Urothelium cell line (cell line): ENCODE measurements at places on chromosomes 5 and 9.
A peak's percentile ranks its signal among the peaks of the same experiment; 100 is the strongest.

- DNase-seq = no peak
Observed at GRCh38 chr5:14458414-14458813, 123.2 kb upstream of the OTULINL start.

GRCh38 chr5:17096952-17097695 lies 120.3 kb upstream of the BASP1 start:
- no peak for DNase-seq

DNA sequence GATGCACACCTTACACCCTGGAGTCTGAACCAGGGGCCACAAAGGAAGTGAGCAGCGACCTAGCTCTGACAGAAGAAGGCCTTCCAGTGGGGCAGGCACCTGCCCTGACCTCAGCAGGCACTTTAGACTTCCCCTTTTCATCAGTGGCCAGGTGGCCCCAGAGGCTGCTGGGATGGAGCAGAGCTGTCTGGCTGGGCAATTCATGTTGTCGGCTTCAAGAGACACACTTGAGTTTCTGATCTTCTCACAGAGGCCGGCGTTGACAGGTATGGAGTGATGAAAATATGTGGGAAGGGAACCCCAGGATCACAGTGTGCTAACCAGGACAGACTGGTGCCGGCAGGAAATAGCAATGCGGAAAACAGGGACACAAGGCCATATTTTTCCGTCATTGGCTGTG lies 375.5 kb downstream of the CTNND2 start:
- DNase-seq = no peak

DNA sequence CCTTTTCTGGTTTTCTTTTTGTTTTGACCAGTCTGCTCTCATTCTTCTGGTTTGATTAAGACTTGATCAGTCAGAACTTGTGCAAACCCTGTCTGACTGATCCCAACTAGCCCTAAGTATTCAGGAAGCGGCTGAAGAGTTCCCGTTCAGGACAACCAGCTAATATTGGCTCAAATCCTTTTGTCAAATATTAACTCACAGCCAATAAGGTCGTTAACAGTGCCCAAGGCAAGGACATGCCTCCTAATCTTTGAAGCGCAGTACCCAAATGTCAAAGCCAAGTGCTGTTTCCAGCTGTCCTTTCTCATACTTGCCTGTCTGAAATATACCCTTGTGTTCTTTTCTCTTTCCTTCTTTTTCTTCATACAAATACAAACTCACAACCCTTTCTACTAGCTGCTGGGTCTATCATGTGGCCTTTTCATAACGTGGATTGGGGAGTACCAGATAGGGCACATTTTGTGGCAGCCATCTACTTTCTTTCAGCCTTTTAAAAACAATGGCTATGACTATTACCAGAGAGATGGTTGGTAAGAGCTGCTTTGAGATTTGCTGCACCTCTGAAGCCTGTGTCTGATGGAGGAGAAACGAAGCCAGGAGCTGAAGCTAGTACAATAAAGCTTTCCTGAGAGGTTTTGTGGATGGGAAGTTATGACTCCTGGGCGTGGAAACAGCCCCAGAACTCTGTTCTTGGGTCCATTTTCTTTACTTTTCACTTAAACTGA lies 266.4 kb upstream of the ZNF608 start:
- DNase-seq = no peak

DNA sequence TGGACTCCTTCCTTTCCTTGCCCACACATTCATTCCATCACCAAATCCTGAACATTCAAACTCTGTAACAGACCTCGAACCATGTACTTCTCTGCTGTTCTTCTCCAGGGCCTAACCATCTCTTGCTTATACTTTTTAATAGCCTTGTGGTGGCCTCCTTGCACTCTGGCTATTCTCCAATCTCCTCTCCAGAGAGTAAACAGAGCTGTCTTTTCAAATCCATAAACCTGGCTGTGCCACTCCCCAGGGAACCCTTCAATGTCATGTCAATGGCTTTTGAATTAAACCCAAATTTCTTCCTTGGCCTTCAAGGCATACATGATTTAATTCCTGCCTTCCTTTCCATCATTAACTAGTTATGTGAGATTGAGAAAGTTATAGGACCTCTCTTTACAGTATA lies 277.6 kb upstream of the EFNA5 start:
- no peak for DNase-seq

GRCh38 chr9:87445646-87446045 lies 52.0 kb upstream of the DAPK1 start:
- peak; percentile 55 for DNase-seq

DNA sequence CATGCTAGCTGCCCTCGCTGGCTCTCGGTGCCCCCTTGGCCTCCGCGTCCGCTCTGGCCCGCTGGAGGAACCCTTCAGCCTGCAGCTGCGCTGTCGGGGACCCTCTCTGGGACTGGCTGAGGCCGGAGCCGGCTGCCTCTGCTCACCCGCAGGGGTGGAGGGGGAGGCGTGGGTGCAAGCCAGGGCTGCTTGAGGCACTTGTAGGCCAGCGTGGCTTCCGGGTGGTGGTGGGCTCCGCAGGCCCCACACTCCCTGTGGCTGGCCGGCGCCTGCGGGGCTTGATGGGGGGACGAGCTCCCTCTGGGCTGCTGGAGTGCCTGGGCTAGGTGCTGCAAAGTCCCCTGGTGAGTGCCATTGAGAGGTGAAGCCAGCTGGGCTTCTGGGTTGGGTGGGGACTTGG lies 429.6 kb downstream of the LRRC70 start:
- DNase-seq = no peak

- DNase-seq = no peak
Observed at GRCh38 chr5:14006823-14007520, 62.5 kb upstream of the DNAH5 start.

GRCh38 chr5:3662344-3662743 lies 66.7 kb downstream of the IRX1 start:
- DNase-seq = no peak

DNA sequence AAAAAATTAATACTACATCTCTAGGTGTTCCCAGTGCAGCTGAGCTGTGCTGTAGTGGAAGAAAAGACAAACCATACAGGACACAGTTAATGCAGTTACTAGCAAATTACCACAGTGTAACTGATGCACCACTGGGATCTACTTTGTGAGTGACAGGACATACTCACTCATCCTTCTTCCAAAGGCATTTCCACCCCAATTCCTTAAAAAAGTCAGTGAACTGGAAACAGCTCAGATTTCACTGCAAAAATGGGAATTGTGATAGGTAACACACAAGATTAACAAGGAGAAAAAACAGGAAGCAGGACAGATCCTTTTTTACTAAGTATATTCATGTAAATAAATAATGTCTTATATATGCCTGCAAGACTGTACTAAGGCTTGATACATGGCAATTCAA lies 109.6 kb downstream of the DMAC1 start:
- no peak for DNase-seq

DNA sequence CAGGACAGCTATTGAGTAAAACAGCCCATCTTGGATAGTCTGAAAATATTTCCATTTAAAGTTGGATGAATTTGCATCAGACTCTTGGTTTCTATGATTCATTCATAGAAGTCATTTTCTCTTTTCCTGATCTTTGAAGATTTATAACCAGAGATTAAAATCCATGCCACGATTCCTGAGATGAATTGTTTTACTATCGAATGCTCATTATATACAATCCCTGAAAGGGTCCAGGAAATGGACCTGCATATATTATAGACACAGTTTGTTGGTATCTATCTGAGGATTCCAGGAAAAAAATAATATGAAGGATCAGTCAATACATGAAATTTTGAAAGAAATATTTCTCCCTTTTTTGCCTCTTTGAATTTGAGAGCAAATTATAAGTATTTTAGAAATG lies 99.0 kb downstream of the ICE1 start:
- DNase-seq = no peak

DNA sequence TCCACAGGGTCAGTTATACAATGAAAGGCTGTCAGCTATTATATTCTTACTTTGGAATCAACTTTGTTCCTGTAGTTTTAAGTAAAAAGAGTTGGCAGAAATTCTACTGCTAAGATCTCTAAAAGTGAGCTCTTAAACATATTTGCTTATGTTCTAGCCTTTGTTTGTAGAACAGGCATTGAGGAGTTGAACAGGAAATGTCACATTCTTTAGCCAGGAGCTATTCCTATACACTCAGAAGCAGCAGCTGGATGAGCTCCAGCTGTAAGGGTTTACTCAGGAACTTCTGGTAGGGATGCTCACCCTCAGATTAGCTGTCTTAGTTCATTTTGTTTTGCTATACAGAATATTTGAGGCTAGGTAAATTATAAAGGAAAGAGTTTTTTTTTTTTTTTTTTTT lies 22.4 kb upstream of the SPINK14 start:
- DNase-seq = peak; percentile 7

GRCh38 chr5:179800696-179801201 lies 5.9 kb downstream of the MGAT4B start:
- no peak for DNase-seq

DNA sequence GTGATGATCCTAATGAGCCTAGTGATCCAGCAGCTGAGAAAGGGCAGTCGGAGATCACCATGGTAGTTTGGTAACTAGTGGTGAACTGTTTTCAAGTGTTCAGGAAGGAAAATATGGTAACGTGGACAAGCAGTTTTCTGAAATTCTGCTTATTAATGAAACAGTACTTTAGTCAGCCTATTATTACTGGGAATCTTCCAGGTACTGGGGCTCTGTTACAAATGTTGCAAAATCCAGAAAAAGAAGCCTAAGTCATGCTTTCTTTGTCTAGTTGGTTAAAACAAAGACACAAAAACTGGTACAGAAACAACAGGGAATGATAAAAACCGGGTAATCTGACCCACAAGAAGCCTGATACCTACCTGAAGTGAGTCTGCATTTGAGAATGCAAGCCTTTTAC lies 18.2 kb downstream of the TTC23L start:
- no peak for DNase-seq

DNA sequence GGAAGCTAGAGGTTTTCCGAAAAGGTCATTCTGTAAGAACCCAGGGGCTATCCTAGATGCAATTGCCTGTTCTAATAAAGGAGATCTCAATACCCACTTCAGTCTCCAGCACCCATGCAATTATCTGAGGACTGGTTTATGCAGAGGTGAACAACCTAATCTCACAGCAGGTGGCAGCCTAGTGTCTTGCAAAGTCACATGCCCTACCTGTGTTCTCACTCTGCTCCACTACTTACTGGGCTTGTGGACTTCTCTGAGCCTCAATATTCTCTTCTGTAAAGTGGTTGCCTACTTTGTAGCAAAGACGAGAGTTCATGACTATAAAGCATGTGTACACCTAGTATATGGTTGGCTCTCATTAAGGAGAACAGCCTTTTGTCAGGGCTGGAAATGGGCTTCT lies 21.0 kb upstream of the ALDH1B1 start:
- peak; percentile 63 for DNase-seq

GRCh38 chr5:6355294-6355693 lies 23.1 kb downstream of the MED10 start:
- DNase-seq = no peak

GRCh38 chr9:22383718-22384117 lies 62.9 kb upstream of the DMRTA1 start:
- DNase-seq = no peak

DNA sequence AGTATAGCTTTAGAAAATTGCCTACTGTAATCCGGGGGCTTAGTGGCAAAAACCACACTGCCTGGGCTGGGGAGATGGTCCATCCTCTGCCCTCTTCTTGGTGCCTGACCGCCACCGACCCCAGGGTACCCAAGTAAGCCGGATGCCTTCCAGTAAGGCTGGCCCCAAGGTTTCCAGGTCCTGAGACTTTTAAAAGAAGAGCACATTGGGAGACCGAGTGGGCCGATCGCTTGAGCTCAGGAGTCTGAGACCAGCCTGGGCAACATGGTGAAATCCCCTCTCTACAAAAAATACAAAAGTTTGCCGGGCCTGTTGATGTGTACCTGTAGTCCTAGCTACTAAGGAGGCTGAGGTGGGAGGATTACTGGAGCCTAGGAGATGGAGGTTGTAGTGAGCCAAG lies 406.7 kb upstream of the IRX4 start:
- no peak for DNase-seq

DNA sequence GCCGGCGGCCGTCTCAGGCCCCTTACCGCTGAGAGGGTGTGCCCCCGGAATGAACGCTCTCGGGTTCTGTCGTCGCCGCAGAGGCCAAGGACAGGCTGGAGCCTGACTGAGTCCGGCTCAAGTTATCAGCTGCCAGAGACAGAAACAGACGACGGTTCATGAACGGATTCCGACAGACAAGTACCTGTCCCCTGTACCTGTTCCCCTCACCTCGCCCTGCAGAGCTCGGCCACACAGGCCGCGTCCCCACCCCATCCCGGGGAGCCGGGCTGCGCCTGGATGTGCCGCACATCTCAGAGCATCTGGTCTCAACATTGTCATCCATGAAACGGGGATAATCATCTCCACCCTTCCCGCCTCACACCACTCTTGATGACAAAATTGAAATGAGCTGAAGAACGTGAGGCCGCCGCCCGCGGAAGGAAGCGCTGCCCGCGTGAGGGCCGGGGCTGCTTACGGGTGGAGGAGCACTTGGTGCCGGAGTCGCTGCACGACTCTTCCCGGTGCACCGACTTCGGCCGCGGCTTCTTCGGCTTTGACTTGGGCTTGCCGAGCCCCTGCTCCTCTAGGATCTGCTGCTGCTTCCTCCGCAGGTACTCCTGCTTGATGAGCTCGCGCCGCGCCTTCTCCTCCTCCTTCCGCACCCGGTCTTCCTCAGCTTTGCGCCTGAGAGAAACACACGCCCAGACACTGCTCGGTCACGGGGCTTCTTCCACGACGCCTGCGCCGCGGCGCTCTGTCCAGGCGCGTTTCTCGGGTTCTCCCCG lies 89.2 kb downstream of the CAMSAP1 start:
- DNase-seq = no peak

DNA sequence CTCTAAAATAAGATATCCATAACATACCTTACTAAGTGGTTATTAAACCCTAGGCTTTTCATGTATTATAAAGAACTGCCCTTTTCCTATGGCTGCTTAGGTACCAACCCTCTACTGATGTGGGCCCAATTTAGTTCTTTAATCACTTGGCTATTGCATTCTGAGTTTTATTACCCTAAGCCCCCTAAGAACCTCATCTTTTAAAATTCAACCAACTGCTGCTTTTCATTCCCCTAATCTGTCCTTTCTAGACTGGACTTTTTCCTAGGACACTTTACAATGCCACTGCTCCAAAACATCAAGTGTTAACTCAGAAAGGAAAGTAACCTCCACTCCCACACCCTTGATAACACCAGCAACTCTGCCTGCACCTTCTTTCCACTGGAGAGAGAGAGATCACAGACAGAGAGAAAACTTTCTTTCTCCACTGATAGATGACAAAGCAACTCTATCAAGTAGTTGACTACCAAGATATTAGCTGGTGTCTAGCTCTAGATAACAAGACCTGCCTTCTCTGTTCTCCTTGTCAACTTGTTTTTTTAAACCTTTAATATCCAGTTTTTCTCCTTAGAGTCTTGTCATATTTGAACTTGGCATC lies 27.3 kb downstream of the ELL2 start:
- no peak for DNase-seq

GRCh38 chr9:2248768-2249265 lies 233.7 kb downstream of the SMARCA2 start:
- no peak for DNase-seq

GRCh38 chr5:3122985-3123762 lies 371.7 kb upstream of the IRX2 start:
- DNase-seq = no peak

- DNase-seq = no peak
Observed at GRCh38 chr5:56357426-56357825, 124.3 kb upstream of the ANKRD55 start.

- no peak for DNase-seq
Observed at GRCh38 chr5:123718238-123718637, 206.3 kb downstream of the CSNK1G3 start.

GRCh38 chr5:126445502-126446174 lies 22.4 kb downstream of the GRAMD2B start:
- peak; percentile 5 for DNase-seq
